Activated T-cell treated with anti-CD3 and anti-CD28 coated beads for 1 hour (primary cell): ENCODE measurements at places on chromosomes 2 and 18.

GRCh38 chr18:24588440-24588839 lies 128.0 kb downstream of the HRH4 start:
- DNase-seq, result no peak

DNA sequence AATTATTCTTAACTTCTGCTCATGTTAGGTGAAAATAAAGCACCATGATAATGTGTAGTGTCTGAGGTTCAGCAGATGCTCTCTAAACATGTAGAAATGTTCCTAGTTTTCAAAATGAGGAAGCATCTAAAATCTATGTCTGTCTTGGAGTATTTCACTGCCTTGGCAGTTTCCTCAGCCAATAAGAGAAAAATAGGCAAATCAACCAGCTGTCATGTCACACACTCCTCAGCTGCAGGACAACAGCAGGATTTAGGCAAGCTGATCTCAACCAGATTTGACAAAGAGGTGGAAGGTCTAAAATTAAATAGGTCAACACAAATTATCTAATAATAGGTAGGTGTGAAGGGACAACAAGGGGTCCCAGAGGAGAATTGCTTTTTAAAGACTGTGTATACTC lies 164.1 kb upstream of the BOD1L2 start:
- no peak for DNase-seq

DNA sequence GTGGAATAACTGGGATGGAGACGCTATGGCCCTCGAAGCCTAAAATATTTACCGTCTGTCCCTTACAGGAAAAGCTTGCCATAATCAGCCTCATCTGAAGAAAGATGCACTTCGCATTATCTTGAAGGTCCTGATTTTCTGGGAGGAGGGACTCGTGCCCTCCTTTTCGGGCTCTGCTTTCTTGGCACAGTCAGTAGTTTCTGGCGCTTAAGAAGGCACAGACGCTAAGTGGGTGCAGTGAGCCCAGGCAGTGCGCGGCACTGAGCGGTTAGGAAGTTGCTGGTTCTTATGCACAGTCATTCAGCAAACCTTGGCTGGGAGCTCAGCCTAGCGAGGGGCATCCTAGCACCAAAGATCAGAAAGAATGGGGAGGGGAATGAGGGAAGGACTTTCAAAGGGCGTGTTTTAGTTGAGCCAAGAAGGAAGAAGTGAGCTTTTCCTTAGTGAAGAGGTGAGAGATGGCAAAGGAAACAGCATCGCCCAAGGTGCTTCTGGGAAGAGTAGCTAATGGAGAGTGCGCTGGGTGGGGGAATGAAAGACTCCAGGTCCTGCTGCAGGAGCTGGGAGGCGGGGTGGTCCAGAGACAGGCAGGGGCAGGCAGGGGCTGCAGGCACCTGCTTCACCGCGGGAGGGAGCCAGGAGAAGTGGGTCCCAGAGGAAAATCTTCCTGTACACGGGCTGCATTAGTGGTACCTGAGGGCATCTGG lies 64.1 kb downstream of the ZCCHC2 start:
- no peak for DNase-seq

GRCh38 chr18:7334973-7335568 lies 104.2 kb downstream of the LRRC30 start:
- DNase-seq, result no peak

DNA sequence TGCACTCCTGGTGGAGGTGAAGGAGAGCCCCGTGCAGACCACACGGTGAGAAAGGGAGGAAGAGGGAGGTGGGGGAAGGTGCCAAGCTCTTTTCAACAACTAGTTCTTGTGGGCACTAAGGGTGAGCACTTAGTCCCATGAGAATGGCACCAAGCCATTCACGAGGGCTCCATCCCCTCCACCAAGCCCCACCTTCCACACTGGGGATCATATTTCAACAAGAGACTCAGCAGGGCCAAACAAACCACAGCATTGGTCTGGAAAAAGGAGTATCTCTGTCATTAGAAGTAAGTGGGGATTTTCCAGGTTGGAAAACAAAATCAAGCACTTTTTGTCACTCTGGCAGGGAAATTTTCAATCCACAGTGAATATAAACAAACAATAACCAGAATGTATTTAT lies 38.4 kb downstream of the ZAP70 start:
- no peak for DNase-seq

GRCh38 chr2:164710837-164711765 lies 89.8 kb upstream of the GRB14 start:
- DNase-seq, result no peak

DNA sequence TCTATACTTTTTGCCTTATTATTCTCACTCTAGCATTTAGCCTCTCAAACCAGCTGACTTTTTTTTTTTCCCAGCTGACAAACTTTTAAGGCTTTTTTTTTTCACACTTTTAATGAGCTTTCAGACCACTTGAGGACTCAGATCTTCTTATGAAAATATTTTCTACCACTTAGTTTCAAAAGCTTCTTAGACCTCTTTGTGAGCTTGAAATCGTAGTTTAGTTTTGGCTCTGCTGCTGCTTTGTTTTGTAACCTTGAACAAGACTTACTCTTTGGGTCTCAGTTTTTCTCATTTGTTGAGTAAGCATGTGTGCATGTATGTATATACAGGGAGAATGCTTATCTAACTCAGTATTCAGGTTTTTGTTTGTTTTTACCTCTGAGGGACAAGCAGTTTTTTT lies 3.5 kb downstream of the NBEAL1 start:
- DNase-seq, result no peak

- no peak for DNase-seq
Measured at GRCh38 chr2:109387221-109387735, 226.5 kb downstream of the SEPTIN10 start.

DNA sequence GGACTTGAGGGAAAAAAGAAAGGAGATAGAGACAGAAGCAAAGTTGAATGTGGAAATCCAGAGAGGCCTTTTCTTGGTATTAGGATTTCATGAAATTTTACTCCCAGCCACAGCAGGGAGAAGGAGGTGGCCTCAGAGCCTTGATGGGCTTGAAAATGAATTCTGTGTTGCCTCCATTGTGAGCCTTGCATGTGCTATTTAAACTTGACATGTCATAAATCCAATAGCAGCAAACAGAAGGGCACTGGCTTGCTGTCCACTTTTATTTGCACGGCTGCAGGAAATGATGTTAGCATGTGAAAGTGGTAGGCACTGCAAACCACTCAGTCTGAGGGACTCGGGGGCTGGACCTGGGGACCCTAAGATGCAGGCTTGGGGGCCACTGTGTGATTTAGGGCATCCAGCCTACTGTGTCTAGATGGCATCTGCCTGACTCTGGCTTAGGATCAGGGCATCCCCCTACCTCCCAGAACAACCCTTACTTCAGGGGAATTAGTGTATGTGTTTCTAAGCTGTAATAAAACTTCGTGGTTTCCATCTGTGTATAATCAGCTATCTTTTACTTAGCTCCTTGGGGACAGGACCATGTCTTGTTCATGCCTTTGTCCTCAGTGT lies 139.1 kb upstream of the SKOR2 start:
- no peak for DNase-seq

DNA sequence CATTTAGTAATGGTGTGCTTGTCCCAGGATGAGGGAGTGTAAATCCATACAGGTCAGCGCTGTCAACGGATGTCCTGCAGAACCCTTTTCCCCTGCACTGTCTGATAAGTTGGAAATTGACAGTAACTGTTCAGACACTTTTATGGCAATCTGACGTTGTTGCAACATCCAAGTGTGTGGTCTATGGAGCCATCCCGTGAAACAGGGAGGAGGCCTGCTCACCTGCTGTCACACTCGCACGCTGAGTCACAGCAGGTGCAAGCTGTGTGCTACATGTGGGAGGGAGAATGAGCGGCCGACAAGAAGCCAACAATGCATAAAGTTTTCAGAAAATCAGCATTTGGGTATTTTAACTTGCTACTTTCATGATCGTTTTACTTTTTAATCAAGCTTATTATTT lies 43.7 kb upstream of the RMDN2 start:
- no peak for DNase-seq

DNA sequence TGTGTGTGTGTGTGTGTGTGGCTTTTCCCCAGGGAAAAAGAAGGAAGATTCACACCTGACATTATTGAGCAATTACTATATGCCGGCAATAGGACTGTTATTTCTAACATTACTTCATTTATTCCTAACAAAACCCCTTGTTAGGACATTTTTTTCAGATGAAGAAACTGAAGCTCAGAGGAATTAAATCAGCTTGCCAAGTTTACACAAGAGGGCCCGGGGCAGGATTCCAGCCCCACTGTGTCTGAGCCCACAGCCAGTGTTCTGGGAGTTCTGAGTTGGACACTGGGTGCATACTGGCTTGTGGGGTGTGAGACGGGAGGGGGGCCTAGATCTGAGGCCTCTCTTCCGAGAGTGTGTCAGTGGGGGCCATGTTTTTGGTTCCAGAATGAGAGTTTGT lies 9.9 kb downstream of the TOGARAM2 start:
- no peak for DNase-seq

DNA sequence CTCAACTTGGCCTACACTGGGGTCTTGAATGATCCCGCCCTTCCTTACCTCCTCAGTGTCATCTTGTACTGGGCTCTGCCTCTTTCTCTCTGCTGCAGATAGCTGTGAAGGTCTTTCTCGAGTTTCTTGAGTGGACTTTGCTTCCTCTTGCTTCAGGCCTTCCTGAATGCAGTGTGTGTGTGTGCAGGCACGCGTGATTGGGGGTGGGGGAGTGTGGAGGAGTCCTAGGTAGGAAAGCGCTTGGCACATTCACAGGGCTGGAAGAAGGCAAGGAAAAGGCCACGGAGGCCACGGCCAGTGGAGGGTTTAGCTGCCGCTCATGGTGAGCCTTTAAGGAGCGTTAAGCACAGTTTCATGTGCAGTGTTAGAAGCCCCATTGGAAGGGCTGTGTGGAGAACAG lies 5.5 kb downstream of the RALB start:
- no peak for DNase-seq

GRCh38 chr2:65357959-65358294 lies 74.5 kb downstream of the SPRED2 start:
- DNase-seq, result no peak

- DNase-seq, result no peak
Measured at GRCh38 chr2:63842149-63843061, 709 bp downstream of the UGP2 start.

GRCh38 chr2:47485177-47485576 lies 82.2 kb downstream of the MSH2 start:
- DNase-seq, result no peak

DNA sequence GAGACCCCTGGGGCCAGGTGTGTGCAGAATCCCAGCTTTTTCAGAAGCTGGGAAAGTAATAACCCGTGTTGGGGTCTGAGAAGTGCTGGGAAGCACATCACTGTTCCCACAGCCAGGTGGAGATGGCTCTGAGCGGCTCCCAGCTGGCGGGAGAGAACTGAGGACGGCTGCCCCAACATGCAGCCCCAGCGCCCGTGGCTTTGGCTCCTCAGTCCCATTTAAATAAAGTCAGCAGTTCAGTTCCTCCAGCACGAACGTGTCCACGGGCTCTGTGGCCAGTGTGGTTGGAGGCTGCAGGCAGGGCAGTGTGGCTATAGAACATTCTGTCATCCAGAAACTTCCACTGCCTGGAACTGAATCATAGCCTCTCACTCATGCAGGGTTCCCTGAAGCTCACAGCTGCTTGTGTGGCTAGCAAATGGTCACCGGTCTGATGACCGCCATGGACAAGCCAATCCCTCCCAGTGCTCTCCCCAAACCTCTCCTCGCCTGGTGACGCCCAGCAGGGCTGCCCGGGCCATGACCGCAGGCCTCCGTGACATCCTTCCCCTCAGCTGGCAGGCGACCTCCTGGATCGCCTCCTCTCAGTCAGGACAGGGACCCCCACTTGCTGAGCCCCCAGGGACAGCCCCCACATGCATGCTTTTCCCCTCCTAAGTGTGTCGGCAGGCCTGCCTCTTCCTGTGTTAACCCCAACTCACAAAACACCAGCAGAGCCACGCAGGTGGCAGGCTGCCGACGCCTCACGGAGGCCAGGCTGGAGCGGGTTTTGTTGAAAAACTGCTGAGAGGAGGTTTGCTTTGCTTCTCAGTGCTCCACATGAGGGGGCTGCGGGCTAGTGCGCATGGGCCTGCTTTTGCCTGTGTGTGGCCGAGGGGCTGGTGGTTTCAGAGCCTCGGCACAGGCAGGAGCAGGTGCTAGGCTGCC lies 1.3 kb downstream of the RTP5 start:
- DNase-seq, result no peak

- DNase-seq, result no peak
Measured at GRCh38 chr2:175465101-175465500, 283.6 kb upstream of the ATP5MC3 start.

DNA sequence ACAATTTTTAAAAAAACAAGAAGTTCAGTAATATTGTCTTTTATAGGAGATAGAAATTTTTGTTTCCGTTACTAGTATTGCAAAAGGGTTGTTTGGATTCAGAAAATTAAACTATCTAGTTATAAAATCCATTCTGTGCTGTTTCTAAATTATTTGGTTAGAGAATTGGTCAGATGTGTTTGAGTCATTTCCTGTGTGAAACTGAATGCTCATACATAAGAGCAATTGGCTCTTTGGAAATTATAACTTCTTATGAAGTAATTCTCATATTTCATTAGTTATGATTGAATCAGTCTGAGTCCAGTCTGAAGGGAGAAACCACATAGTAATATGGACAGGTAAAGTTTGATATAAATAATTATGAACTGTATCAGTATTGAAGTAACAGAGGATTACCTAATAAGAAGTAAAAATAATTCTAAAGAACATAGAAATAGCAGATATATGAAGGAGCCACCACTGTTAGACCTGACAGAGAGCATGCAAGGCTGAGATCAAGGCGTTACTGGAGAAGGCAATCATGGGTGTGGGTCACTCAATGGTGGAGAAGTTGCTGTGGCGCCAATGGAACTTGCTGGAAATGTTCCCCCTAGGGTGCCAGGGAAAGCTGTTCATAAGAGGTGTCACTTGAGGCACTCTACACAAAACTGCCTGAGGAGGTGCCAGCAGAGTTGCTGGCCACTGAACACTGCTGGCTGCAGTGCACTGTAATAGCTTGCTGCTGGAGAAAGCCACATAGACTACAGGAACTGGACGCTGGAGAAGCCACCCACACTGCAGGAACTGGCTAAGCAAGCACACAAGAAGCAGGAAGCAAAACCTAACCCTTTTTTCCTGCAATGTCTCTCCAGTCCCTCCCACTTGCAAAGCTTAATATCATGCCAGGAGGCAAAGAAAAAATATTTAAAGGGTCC lies 18.0 kb upstream of the FAP start:
- no peak for DNase-seq

- no peak for DNase-seq
Measured at GRCh38 chr18:66210875-66211274, 393.0 kb downstream of the CDH19 start.
